ENCODE measurements at places on chromosomes 1 and 21.

GRCh38 chr1:226656601-226657277, 82.3 kb downstream of the ITPKB start:
- DNase-seq: no peak

- no peak for DNase-seq
Measured at GRCh38 chr1:21397813-21398188, 42.1 kb upstream of the NBPF3 start.

- no peak for DNase-seq
Measured at GRCh38 chr1:47388030-47388890, 27.8 kb upstream of the FOXE3 start.

DNA sequence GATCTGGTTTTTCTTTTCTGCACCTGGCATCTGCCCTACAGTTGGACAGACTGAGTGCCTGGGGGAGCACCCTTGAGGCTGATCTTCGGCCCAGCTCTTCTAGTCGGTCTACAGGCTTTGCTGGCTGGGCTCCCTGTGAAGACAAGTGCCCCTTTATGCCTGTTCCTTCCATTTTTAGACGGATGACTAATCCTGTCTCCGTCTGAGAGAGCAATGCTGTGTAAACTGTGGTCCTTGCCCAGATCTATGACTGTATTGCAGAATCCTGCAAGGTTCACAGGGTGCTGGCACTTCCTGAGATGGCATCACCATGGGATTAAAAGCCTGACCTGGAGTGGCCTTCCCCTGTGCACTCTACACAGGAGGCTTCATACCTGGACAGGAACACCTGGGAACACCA, 47.6 kb upstream of the SAMD13 start:
- no peak for DNase-seq

GRCh38 chr1:25914074-25914995, 8.1 kb upstream of the STMN1 start:
- no peak for DNase-seq

DNA sequence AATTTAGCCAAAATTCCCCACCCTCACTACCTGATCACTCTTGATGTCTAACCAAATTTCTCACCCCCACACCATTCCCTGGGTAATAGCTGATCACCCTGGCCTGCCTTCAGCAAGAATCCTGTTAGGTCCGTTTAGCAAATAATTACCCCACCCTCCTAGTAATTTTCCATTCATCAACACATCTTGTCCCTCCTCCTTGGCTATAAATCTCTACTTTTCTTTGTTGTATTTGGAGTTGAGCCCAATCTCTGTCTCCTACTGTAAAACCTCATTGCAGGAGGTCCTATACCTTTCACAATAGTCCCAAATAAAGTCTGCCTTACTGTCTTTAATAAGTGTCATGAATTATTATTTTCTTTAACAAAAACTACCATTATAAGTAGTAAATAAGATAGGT, 6.9 kb upstream of the PRKAA2 start:
- DNase-seq: no peak

DNA sequence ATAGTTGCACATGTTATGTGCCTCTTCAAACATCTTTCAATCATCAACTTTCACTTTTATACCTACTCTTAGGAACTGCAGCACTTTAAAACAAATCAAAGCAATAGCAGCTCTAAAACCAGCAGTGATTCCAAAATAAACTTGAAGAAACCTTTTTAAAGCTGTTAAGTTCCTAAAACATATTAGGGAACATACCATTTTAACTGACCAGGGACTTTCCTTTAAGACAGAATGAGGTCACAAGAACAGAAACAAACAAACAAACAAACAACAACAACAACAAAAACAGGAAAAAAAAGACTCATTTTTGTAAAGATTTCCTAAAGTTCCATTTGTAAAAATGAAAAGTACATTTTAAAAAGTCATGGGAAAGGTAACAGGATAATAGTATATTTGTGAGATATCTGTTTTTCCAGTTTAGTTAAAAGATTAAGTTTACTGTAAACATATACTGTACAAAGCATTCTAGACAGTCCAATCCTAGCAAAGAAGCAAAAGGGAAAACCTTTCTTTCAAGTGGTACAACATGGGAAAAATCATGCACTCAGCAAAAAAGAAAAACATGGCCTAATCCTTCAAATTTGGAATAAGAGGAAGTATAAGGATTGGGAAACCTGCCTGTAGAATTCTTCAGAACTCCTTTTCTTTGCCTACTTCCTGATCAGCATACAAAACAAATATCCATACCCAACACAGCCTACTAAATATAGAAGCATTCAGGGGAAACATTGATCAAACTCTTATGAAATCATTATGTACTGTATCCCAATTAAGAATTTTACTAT, 45.5 kb downstream of the EPS15 start:
- DNase-seq: no peak

GRCh38 chr1:172178886-172179285, 241.6 kb upstream of the C1orf105 start:
- no peak for DNase-seq

DNA sequence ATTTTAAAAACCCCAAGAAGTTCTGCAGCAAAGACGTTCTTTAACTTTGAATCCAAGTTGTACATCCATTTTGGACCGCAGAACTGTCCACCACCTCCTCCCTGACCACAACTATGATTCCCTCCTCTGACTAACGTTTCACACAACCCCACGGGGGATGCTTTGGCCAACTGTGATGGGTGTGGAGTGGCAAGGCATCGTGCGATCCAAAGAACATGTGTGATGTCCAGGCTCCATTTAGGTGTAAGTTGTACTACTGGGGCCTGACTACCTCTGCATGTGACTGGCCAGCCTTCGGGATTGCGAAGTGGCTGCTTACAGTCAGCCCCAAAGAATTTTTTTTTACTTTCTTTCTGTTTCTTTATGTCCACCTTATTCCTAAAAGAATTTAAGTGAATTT, 6.7 kb downstream of the KCNJ15 start:
- no peak for DNase-seq

- no peak for DNase-seq
Measured at GRCh38 chr1:91876040-91876470, 9.9 kb downstream of the TGFBR3 start.

GRCh38 chr21:45011426-45011825, 63.0 kb upstream of the ADARB1 start:
- no peak for DNase-seq

- DNase-seq: no peak
Measured at GRCh38 chr1:31479811-31480210, 66.8 kb downstream of the SERINC2 start.
